ENCODE measurements at places on chromosomes 2 and 18.

GRCh38 chr2:237324405-237324831 is 89.5 kb downstream of the COL6A3 start:
- peak; percentile 37 for DNase-seq

GRCh38 chr2:46915281-46915810 is at the start of gene MCFD2:
TSS of gene MCFD2 (minus strand) at chr2:46915806. CDS start at chr2:46909171, 6,635 bp downstream.
- no peak for DNase-seq

DNA sequence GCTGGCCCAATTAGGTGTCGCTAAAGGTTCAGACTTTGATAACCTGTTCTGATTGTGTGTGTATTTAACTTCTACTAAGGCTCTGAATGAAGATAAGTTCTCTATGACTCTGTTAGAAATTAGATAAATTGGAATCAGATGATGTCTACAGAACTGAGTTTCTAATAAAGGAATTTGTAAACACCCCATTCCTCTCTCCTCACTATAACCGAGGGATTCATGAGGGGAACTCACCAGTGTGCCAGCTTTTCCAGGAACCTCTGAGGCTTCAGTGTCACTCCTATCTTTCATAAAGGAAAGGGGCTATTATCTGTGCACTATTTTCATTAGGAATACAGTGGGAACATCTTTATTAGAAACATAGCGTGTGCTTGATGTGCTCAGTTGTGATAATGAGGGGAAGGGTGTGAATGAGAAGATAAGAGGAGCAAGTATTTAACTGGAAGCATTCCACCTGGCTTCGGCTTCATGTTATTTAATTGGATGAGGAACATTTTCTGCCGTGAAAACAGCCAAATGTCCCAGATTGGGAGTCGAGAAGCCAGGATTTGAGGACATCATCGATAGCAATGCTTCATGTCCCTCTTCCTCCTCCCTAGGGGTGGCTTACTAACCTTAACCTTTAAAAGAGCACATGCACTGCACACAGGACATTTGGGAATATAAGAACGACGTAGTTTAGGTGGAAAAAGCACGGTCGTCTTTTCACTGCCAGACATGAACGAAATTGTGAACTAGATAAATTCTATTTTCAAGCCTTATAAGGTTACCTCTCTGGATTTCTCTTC is 84.8 kb upstream of the TCF4 start:
- peak; percentile 4 for DNase-seq

DNA sequence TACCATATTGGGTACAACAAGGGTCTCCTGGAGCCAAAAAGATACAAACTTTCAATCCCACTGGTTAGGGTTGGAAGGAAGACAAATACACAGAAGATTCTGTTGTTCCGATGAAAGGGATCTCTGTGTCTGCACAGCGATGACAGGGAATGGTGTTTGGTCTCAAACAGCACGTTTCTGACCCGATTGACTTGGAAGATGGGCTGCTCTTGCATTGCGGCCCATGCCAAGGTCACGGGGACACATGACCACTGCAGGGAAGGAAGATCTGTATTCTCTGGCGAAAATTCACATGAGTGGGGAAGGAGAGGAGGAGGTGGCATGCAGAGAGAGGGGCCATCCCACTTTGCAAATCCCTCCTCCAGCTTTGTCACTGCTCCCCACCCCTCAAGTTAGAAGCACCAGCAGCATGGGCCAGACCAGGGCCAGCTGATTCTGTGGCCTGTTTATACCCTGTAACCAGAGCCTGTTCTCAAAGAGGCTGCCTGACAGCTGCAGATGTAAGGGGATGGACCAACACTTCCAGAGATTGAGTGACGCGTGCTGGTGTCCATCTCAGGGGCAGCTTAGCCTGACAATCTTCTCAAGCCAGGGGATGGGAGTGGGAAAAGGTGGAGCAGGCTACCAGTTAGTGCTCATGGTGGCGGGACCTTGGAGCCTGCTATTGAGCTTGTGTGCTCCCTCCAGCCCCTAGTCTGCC is 57.2 kb downstream of the TNP1 start:
- no peak for DNase-seq

- DNase-seq: peak; percentile 86
Measured at GRCh38 chr2:20514596-20515269, 67.9 kb downstream of the RHOB start.

- DNase-seq: no peak
Measured at GRCh38 chr2:3522961-3523421, 3.7 kb upstream of the ADI1 start.

- no peak for DNase-seq
Measured at GRCh38 chr2:19235308-19235707, 123.1 kb downstream of the OSR1 start.

DNA sequence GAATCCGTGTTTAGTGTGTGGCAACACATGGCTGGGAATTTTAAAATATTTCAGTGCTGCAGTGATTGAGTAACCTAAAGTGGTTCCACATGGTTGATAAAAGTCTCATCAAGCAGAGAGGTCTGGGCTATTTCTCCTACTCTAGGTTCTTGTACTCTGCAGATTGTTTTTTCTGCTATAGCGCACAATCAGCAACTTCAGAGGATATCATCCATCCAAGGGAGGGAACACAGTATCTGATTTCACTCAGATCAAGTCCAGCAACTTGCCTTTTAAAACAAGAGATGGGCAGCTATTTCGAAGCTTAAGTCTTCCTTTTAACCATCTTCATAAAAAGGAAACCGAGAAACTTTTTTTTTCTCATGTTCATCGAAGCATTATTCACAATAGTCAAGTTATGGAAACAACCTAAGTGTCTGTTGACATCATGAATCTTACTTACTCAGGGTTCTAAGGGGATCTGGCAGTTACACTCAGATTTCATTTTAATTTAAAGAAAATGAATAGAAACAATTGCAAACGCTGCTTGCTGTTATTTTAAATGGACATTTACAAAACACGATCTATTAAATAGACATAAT is 172.7 kb upstream of the TRIB2 start:
- DNase-seq: no peak

DNA sequence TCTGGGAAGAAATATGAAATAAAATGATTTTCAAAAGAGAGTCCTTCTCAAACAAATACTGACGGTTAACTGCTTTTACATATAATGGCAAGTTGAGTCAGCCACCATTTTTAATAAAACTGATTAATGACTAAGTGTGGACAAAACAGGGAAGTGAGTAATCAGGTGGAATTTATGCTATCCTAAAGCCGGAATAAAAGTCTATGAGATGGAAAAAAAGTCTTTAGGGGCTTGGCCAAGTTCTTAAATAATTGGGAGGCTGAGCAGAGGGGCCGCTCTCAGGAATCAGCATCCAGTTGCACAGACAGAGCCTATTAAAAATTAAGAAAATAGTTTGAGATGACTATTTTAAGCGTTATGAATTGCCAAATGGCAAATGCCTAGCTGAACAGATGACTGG is 58.6 kb upstream of the AFF3 start:
- DNase-seq: no peak

DNA sequence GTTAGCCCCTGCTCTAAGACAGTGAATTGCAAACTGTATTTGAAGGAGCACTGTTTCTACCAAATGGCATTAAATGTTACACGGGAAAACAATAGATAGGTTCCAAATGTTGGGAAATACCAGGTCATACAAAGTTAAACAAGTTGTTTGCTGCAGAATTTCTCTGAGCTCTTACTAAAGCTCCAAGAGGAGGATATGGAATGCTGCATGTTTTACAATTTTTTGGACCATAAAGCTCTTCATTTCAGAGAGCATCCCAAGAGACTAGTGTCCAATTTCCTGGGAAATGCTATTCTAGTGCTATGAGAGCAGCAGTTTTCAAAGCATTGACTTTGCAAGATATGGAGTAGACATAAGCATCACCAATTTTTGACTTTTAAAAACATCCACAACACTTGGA is 155.6 kb upstream of the CCDC68 start:
- no peak for DNase-seq

DNA sequence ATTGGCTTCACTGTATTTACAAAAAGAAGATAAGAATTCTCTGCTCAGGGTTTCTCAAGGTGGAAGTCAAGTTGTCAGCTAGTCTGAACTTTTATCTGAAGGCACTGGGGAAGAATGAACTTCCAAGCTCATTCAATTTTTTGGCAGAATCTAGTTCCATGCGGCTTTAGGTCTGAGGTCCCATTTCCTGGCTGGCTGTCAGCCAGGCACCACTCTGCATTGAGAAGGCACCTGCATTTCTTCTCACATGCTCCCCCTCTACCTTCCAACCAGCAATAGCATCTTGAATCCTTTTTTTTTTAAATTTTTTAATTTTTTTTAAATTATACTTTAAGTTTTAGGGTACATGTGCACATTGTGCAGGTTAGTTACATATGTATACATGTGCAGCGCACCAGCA is 46.2 kb upstream of the RPE start:
- DNase-seq: no peak

DNA sequence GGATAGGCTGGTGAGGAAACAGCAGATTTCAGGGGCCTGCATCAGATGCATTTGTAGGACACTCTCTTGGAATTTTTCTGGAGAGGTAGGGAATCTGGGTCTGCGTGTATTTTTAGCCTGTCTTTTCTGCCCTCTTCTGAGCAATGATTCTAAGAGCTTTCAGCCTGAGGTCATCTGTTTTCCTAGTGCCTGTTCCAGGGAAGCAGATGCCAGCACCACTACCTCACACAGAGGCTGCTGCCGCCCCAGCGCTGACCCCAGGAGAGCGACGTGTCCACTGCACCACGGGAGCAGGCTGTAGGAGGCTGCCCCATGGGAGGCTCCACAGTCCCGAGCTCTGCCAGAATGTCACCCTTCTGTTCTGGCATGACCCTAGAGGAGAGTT is 316.5 kb downstream of the CYP26B1 start:
- peak; percentile 45 for DNase-seq

- DNase-seq: no peak
Measured at GRCh38 chr2:28248511-28248910, 144.1 kb upstream of the FOSL2 start.

DNA sequence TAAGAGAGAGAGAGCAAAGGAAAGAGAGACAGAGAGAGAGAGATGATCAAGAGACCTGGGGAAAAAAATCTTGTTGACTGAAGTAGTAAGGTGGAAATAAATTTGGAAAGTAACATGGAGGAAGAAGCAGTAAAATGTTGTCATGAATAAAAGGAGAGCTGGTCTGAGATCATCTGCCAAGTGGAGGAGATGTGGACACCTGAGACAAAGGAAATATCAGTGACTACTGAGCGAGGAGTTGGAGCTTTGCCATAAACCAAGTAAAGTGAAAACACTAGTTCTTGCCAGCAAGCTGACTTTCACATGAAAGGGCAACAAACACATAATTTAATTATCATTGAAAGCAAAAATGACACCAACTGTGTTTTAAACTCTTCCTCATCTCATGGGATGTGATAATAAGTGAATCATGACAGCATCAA is 49.0 kb upstream of the DSG1 start:
- no peak for DNase-seq

DNA sequence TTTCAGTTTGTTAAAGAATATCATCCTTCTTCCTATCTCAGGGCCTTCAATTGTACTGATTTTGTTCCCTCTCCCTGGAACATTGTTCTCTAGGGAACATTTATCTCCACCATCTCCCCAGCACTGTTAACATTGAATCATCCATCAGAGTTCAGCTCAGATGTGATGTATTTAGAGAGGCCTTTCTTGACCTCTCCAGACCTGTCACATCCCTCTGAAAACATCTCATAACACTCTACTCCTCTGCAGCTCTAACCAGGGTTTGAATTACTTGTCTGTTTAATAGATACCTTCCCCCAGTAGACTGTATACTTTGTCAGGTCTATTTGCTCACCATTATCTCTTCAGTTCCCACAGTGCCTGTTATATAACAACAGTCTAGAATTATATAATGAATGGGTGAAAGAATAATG is 98.6 kb downstream of the GALNT1 start:
- DNase-seq: peak; percentile 17

DNA sequence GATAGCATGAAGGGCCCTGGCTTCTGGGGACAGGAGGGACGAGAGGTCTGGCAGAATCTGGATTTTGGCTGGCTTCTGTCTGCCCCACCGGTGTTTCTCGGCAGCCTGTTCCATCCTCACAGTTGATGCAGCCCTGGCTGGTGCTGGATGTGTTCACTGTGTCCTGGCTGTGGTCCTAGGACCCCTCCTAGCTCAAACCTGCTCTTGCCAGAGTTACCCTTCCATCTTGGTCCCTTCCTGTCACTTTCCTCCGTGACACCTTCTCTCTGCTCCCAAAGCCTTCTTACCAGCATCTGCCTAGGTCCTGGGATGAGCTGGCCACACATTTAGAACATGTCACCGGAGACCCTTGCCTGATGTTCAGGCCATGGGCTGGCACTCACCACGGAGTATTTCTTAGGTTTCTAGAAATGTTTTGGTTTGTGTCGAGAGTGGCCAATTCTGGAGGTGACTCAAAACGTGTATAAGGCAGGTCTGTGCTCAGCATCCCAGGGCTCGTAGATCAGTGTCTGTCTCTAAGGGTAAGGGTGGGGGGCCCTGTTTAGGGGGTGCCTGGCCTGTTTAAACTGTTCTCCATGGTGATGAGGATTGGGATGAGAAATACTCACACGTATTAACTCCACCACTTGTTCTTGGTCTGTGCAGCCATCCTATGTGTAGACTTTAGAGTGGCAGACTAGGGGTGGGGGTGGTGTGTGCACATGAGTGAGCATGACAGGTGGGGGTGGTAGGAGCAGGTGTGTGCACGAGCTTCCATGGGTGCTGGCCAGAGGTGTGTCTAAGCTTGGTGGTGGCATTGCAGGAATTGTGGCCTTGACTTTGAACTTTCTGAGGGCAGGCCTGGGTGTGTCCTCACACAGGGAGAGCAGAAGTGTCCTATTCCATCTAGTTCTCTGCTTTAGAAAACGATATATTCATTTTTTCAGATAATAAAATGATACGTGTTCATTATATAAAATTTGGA is 162.7 kb downstream of the DYSF start:
- no peak for DNase-seq

DNA sequence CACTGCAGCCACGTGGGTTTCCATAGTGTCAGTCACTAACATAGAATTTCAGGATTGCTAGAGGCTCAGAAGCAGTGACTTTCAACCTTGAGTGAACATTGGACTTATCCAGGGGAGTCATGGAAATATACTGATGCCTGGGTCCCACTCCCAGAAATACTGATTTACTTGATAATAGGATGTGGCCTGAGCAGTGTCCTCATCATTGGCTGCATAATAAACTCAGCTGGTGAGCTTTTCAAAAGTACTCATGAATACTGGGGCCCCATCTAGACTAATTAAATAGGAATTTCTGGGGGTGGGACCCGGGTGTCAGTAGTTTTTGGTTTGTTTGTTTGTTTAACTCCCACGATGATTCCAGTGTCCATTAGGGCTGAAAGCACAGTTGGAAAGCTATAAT is 141.4 kb downstream of the COL4A4 start:
- no peak for DNase-seq

DNA sequence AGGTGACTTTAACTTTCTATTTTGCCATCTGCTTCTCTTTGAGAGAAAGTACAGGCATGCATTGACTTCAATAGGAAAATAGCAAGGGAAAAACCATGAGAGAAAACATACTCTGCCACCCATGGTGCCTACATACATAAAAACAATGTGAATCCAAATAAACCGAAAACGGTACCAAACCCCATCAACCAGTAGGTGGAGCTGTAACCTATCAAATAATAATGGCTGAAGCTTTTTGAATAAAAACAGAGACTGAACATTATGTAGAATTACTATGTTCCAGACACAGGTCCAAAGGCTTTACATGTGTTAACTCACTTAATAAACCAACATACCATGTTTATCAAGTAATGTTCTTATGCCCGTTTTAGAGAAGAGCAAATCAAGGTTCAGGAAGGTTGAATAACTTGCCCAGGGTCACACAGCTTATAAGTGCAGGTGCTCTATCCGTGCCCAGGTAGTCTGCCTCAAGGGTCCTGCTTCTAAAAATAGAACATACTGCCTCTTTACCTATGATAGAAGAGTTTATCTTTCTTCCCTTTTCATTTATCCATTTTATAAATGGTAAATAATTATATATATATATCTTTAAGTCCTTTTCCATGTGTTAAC is 293.9 kb upstream of the SYT4 start:
- DNase-seq: peak; percentile 51
